ENCODE measurements at places on chromosomes 16 and 17. TPM values are rescaled to one million over a fixed set of nuclear protein-coding genes. Genes with fewer than 3 reads are reported as not detected.

- no peak for DNase-seq
Measured at GRCh38 chr17:39098588-39098987, 52.8 kb downstream of the PLXDC1 start.

GRCh38 chr17:74018115-74018514, 185.4 kb upstream of the RPL38 start:
- DNase-seq = no peak

Gene SPN
- 3.7 TPM for total RNA-seq

Gene PDE6G
- not detected for total RNA-seq
